Thoracic aorta (tissue), 2 donors: ENCODE measurements at places on chromosomes 7 and 10.
A peak's percentile ranks its signal among the peaks of the same experiment; 100 is the strongest.

DNA sequence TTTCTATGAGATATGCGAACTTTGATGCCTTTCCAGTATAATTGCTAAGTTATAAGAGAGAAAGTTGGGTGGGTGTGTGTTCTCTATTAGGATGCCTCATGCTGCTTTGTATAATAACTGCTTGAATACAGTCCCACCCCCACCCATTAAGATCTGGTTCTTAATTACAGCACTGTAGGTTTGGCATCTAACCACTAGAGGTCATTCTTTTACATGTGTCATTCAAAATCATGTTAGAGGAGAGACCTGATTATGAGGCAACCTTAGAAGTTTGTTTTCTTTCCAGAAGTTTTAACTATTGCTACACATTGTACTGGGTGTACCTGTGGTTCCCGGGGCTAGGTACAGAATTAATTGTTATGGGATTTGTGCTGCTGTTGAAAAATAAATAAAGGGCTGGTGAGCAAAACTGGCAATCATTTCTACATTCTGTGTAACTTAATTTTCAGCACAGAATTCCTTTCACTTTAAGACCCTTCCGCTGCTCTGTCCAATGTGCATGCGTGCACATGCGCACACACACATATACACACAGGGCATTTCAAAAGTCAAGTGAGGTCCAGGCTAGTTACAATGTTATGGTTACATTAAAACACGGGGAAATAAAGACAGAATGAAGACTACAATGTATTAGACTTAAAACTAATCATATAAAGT, 1156.3 kb downstream of the SORCS3 start:
- DNase-seq, result no peak

- no peak for DNase-seq
These were observed 9.7 kb upstream of the RASSF4 start for GRCh38 chr10:44949915-44950314.

DNA sequence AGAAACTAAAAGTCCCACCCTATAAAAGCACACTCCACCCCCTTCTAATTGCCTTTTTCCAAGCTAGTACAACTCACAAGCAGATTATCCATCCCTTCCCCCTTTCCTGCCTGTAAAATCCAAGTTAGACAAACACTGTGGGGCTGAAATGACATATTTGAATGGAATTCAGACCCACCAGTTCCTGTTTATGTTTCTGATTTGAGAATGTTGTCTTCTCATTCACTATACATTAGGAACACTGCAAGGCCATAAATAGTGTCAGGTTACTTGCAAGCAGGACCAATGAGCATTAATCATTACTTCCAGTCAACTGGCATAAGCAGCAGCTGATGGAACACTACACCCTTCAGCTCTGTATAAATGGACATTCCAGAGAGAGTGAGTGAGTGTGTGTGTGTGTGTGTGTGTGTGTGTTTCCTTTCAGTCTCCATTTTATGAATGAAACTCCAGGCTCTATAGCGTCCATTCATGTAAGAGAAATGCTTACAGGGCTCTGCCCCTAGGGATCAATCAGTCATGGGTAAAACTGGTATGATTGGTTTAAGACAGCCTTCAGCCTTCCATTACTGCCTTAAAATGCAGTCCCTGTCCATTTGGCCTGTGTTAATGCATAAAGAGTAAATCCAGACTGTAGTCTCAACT, 69.3 kb downstream of the ETV1 start:
- DNase-seq, result no peak

DNA sequence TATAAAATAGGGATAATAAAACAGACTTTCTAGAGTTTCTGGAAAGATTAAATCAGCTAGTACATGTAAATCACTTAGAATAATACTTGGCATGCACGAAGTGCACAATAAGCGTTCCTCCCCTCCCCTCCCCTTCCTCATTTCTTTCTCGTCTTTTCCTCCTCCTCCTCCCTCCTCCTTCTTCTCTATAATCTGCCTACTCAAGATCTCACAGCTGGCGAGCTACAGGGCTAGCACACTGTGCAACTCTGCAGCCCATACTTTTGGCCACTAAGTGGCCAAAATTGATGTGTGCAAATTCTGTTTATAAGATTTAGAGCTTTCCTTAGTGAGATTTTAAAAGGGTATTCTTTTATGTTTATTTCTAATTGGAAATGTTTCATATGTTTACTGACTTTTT, 565.3 kb downstream of the PHTF2 start:
- no peak for DNase-seq

DNA sequence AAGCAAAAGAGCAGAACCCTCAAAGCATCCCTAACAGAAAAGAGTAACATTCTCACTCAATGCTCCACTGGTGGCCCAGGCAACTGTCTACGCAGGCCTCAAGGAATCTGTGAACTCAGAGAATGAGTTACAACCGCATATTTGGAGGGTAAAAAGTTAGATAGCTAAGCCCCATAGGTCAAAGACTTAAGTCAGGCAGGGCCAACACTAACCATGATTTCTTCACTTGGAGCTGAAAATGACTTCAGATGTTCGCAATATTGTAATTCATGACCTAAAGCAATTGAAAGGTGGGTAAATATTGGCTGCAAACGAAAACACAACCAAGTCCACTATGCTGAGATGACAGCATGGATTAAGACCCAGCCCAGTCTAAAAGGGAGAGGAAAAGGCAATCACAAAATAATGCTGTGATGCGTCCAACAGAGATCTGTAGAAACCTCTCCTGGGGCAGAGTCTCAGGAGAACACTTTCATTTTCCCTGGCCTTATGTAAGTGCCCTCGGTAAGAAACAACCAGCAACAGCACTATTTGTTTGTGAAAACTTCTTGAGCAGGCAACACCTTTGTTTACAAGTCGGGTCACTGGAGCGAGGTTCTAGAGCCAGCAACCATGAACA, 176.5 kb downstream of the TNS3 start:
- no peak for DNase-seq

DNA sequence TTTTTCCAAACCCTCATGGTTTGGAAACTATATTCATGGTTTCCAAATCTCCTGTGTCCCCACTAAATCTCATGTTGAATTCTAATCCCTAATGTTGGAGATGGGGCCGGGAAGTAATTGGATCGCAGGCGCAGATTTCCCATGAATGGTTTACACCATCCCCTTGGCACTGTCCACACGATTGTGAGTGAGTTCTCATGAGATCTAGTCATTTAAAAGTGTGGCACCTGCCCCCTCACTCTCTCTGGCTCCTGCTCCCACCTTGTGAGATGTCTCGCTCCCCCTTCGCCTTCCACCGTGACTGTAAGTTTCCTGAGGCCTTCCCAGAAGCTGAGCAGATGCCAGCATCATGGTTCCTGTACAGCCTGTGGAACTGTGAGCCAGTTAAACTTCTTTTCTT, 3.3 kb upstream of the MTPAP start:
- no peak for DNase-seq

DNA sequence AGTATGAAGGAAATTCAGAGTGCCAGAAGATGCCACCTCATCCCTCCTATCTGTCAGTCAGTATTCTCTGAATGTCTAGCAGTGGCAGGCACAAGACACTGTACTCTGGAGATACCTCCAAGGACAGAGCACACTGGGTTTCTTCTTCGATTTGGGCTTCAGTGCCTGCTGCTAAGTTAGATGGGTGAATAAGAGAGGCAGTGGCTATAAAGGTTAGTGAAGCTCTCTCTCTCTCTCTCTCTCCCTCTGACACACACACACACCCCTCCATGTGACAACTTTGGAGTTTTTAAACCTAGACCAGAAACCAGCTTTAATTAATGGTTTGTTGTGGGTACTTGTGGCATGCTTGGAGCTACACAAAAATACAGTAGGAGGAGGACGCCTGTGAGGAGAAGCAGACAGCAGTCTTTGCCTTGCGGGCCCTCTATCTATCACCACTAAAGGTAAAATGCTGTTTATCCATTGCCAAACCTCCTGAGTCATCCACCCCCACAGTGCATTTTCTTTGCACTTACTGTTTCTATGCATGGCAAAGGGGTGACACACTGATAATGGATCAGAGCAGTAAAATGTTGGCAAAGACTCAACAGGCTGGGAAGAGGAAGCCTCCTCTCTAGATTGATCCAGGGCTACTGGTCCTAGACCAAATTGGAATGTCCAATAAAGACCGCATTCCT, 102.5 kb downstream of the TRIL start:
- DNase-seq, result no peak

GRCh38 chr10:5488272-5489161, 10.9 kb downstream of the CALML5 start:
- no peak for DNase-seq

GRCh38 chr10:3548702-3549101, 236.3 kb downstream of the KLF6 start:
- no peak for DNase-seq

DNA sequence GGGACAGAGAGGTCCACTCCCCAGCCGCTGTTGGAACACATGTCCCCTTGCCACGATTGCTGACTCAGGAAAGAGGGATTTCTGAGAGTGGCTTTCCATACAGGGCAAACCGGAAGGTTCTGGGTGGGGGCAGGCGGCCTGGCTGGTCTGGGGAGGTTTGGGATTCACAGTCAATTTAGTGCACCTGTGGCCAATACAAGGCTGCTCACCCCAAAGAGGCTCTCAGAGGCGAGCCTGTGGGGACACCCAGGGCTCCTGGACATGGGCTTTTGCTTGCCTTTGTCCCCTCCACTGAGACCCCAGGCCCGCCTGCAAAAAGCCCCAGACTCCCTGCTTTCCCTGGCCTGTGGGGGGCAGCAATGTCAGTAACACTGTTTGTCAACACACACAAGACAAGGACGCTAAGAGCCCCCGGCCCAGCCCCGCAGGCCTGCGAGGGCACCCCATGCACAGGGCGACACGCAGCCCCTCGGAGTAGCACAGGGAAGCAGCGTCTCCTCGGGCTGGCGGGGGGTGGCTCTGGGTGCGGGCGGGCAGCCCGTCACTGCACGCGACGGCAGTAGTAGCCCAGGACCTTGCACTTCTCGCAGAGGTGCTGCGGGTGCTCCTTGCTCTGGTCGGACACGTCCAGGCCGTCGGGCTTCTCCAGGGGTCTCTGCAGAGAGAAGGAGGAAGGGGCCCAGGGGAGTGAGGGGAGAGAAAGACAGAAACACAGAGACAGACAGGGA, 38.7 kb downstream of the PPIF start:
- DNase-seq, result no peak

DNA sequence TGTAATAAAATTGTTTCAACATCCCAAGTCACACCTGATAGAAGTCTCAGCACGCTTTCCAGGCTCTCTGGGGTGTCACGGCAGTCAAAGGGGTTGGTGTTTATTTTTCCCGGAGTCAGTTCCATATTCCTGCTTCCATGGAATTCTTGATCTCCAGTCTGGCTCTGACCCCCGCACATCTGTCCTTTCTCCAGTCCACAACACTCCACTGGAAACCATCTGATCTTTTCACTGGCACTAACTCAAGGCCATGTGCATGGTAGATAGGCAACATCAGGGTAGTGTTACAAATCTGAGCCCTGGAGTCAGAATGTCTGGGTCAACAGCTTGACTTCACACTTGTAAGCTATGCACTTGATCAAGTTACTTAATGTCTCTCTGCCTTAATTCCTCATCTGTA, 176.2 kb downstream of the WDR11 start:
- no peak for DNase-seq

GRCh38 chr7:44793919-44794318, 2.6 kb upstream of the PPIA start:
- DNase-seq, result no peak

DNA sequence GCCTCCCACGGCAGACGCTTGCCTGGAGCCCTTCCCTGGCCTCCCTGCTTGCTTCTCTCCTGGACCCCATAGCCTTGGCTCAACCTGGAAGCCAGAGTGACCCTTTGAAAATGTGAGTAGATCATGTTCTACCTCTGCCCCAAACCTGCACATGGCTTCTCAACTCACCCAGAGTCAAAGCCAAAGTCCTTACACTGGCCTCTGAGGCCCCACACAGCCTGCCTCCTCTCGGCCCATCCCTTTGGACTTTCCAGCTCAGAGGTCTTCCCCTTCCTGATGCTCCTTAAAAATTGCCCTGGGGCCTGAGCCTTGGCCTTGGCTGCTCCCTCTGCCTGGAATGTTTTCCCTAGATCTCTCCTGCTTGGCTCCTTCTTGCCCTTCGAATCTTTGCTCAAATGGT, 32.5 kb downstream of the COL17A1 start:
- no peak for DNase-seq

DNA sequence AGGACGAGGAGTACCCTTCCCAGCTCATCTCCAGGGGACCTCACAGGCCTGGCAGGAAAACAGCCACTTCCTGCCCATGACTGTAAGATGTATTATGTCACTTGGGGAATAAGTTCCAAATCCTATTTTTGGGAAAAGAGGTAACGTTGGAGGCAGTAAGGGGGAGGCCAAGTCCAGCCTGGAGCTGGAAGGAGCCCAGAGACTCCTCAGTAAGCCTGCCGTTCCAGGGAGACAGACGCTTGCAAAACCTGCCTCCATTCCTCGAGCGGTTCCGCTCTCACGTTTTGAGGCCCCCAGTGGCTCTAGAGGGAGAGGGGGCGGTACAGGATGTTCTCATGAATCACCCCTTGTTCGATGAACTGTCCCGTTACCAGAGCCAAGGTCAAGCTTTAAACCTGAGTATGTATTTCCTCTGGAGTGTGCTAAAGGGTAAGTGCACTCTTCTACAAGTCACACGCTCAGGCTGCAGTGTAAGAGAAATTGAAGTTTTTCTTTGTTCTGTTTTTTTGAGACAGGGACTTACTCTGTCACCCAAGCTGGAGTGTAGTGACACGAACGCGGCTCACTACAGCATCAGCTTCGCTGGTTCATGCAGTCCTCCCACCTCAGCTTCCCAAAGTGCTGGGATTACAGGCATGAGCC, 45.5 kb upstream of the CYTH3 start:
- DNase-seq, result peak; percentile 57

- no peak for DNase-seq
These were observed 906.7 kb downstream of the GRID1 start for GRCh38 chr10:85459906-85460305.

DNA sequence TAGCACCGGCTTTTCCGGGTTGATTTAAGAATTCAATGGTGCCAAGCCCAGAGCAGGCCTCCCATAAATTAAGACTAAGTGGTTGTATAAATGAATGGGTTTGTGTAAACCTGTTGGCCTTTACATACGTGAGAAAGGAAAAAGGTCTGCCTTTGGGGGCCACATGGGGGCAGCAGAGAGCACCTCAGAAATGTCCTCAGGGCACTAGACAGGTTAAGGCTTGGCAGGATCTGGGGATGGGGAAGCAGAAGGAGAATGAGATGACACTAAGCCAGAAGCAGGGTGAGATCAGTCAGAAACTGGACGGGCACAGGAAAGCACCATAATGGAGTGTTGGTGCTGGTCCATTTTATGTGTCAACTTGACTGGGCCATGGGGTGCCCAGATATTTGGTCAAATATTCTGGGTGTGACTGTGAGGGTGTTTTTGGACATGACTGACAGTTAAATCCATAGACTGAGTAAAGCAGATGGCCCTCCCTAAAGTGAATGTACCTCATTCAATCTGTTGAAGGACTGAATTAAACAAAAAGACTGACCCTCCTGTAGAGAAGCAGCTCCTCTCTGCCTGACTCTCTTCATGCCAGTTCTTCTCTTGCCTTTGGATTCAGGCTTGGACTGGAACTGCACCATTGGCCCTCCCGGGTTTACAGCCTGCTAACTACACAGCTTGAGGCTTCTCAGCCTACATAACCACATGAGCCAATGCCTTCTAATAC, 58.9 kb downstream of the FRMPD2 start:
- no peak for DNase-seq

GRCh38 chr10:91799612-91799975, 1.4 kb downstream of the TNKS2 start:
- no peak for DNase-seq
